Activated CD4-positive, alpha-beta T cell treated with anti-CD3 and anti-CD28 coated beads, Interleukin-2, amount 50 U/mL, for 4 hours (primary cell): ENCODE measurements at places on chromosomes 2 and 18.
A peak's percentile ranks its signal among the peaks of the same experiment; 100 is the strongest.

GRCh38 chr2:206241736-206242135 is 32.7 kb upstream of the ZDBF2 start:
- no peak for DNase-seq

GRCh38 chr2:161237392-161238264 is 70.6 kb upstream of the PSMD14 start:
- peak; percentile 57 for DNase-seq

DNA sequence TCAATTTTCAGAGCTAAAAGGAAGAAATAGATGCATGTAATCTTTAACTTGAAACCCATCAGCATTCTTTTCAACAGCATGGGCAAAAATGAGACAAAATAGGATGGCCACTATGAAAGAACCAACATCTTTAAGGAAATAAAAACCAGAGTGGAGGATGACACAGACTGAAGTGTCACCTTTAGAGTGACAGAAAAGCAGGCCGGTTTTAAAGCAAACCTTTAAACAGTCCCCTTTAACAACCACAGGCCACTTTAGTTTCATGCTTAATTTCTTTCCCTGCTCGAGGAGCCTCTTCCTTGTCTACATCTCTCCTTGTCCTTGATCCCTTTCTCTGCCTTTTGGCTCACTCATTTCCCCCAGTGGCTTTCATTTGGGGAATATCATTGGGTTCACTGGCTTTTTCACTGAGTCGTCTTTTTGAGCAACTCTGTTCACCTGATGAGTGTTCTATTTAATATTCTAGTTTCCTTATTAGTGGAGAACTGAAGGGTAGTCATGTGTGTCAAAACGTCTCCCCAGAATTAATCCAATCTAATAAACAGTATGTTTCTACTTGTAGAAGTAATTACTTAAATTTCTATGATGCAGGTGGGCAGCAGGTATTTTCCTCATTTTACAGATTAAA is 72.5 kb downstream of the DOCK10 start:
- DNase-seq: no peak

GRCh38 chr2:142865924-142866323 is 11.5 kb upstream of the KYNU start:
- DNase-seq: no peak

GRCh38 chr2:119301413-119301812 is 65.2 kb downstream of the C2orf76 start:
- no peak for DNase-seq

- DNase-seq: no peak
Measured at GRCh38 chr2:174607989-174608865, 10.6 kb upstream of the WIPF1 start.

- DNase-seq: no peak
Measured at GRCh38 chr18:43312891-43313290, 35.6 kb upstream of the SYT4 start.

DNA sequence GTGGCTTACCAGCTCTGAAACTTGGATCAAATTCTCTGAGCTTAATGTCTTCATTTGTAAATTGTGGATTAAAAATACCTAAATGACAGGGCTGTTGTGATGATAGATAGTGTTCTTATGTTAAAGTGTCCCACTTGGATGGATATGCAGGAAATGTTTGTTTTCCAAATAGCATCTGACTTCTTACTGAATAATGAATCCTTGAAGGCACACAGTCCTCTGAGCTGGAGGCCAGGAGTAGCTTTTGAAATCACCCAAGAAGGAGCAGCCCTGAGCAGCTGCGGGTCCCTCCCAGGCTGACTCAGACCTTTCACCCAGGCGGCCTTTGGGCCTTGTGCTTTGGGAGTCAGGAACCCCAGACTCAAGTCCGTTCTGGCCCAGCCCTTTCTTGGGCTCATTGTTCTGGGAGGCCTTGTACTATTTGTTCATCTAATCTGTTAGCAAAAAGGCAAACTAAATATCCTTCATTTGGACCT is 173.0 kb upstream of the GATA6 start:
- DNase-seq: no peak

DNA sequence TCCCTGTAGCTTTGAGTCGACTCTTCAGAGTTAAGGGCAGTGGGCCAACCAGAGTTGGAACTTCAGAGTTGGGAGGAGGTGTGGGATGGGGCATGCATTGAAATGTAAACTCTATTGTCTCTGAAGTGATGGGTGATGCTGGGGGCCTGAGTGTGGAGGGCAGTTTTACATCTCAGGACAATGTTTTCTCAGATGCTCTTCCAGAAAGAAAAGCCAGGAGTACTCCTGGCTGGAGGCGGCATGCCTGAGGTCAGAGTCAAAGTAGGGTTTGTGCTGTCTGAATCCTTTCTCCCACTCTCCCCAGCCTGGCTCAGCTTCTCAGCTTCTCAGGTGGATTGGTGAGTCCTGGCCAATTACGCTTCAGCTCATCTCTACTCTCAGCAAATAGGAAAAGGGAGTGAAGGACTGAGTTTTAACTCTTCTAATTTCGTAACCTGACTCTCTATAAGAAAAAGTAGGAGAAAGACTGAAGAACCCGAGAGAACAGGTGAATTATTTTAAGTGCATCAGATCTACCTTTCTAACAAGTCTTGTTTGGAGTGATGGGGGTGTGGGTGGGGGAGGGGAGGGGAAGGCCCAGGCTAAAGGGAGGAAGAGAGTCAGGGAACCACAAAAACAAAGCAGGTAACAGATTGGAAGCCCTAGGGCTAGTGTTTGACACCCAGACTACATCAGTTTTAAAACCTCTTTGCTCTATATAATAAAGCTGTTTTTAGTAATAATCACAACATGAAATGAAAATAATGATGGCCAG is 107.5 kb upstream of the PELI1 start:
- no peak for DNase-seq

GRCh38 chr18:56199580-56200330 is 438.6 kb downstream of the TXNL1 start:
- no peak for DNase-seq

DNA sequence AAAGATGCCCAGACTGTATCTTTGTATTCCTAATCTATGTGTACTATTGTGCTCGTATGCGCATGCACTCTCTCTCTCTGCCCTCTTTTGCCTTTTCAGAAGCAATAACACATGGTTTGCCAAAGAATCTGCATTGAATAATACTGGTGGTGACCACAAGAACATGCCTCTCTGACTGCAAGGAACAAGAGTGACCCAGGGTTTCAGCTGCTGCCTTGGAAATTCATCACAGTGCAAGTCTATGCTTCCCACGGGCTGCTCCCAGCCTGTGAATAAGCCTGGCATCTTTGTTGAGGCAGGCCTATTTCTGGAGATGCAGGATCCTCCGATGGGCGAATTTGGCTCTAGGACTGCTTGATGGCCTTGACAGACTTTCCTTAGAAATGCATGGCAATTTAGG is 689.4 kb upstream of the FANCL start:
- DNase-seq: no peak
